ENCODE measurements at places on chromosomes 3 and 15.

DNA sequence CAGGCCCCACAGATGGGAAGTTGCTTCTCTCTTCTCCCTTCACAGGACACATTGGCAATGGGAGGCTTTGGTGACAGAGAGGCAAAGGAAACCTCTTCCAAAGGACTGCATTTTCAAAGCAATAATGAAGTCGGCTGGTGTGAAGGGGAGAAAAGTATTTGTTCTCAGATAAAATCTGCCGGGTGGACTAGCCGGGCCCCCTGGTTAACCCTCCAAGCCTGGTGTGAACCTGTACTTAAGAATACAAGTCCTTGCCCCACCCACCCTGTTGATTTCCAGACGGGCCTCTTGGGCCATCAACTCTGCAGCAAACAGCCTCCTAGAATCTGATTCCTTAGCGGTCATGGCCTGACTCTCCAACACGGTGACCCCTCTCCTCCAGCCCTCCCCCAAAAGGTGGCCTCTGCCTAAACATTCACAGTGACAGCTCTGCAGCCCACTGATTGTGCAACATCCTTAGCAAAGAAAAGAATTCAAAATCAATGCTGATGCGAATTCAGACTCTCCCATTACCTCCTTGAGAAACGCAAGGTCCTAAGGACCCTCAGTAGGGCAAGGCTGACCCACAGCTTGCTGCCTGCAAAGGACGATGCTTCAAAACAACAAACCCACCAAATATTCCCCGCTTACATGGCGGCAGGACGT, 9.9 kb downstream of the TLE3 start:
- no peak for DNase-seq

GRCh38 chr3:100103558-100104441, 10.5 kb downstream of the FILIP1L start:
- DNase-seq = no peak

DNA sequence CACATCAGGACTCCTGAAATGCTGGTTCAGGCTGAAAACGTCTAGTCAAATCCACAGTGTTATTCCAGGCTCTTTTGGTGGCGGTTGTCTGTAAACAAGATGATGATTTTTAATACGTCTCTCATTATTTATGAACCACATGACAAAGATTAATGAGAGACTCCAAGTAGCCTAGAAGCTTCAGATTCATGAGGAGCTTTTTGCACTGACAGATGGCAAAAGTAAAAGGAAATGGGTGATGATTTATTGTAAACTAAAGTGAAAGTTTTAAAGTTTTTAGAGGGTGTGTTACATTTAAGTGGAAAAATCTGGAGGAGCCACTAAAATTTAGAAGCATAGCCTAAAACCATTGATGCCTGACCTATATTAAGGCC, 77.0 kb downstream of the BBX start:
- no peak for DNase-seq

DNA sequence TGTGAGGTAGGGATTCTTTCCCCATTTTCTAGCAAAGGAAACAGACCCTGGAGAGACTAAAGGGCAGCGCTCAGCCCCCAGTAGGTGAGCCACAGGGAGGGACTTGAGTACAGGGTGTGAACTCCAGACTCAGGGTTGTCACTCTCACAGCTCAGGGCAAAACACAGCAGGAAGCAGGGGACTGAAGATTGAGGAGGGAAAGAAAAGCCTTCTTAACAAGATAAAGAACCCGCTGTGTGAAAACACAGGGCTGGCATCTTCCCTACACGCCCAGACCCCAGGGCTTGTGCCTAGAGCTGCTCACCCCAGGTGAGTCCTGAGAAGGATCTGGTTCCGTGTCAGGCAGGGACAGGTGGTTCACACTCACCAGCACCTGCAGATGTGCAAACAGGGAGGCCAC, 59.6 kb downstream of the ABTB1 start:
- DNase-seq = no peak

DNA sequence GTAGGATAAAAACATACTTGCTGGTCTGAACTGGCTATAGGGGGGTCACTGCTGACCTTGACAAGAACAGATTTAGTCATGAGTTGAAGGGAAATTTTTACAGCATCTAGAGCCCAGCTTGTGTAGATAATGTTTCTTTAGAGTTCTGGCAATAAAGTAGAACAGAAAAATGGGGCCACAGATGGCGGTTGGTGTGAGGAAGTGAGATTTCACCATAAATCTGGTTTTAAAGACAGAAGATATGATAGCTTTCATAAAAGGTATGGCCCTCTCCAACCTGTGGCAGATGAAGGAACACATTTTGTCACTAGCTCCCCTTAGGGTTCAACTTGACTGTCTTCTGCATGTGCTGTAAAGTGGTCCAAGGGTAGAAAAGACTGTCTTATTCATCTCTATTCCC, 24.3 kb upstream of the IMPDH2 start:
- no peak for DNase-seq

- no peak for DNase-seq
Measured at GRCh38 chr3:105399611-105400010, 32.9 kb downstream of the ALCAM start.

GRCh38 chr3:128217702-128218547, 64.6 kb downstream of the EEFSEC start:
- DNase-seq = no peak

Measured in cortex of kidney (tissue), 1 donor.